ENCODE measurements at places on chromosomes 16 and 17.

- DNase-seq, result no peak
These were observed 144.7 kb upstream of the CHMP6 start for GRCh38 chr17:80846932-80847331.

GRCh38 chr16:58393138-58393504 lies 850 bp downstream of the GINS3 start:
- peak; percentile 22 for DNase-seq

DNA sequence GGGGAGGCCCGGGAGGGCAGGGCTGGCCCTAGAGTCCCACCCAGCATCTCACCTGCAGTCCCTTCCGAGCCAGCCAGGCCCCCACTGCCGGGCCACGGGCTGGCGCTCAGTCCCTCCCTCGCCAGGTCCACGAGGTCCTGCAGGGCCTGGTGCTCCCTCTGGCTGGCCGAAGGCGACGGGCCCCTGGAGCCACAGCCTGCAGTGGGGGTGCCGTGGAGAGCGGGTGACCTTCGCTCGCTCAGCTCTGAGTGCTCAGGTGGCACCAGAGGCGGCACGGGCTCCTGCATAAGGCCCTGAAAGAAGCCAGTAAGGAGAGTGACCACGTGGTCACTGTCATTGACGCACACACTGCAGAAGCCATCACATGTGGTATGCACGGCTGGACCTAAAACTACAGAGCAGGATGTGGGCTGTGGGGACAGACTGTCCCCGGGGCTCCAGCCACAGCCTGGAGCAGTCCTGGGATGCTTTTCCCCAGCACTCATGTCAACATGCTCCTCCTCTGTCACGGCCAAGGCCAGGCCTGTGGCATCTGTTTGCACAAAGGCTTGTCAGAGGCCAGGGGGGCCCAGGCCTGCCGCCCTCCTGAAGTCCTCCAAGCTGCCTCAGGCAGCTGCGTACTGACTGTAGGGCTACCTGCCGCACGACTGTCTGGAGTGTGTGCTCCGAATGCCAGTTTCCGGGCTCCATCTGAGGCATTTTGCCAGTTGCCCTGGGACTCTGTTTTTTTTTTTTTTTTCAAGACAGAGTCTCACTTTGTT lies 15.1 kb downstream of the SLX4 start:
- no peak for DNase-seq

- peak; percentile 49 for DNase-seq
These were observed 6.5 kb upstream of the DHX40 start for GRCh38 chr17:59558953-59559352.

DNA sequence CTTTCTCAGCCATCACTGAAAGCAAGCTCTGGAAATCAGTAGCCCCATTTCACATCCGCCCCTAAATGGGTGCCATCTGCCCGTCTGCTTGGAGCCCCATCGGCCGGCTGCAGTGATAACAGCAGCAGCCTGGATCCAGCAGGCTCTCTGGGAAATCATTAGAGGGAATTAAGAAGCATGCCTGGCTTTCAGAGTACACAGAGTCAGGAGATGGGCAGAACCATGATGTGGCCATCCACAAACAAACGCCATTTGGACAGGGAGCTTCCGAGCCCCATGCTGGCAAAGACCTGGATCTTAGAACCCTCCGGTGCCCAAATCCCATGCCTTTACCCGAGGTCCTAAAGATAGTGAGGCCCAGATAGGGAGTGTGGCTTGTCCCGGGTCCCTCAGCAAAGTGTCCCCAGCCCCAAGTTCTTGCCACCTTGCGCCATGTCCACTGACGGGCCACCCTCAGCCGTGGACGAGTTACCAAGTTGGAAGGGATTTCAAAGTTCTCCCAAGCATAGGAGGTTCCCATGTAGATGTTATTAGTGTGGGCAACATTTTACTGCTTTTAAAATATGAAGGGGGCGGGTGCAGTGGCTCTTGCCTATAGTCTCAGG lies 1.0 kb upstream of the LITAF start:
- DNase-seq, result no peak

GRCh38 chr17:45435481-45435880 lies 2.8 kb upstream of the ARHGAP27 start:
- DNase-seq, result no peak

GRCh38 chr16:58548378-58548777 lies 33.1 kb downstream of the SETD6 start:
- DNase-seq, result no peak

GRCh38 chr17:57781386-57782061 lies 36.4 kb upstream of the CCDC182 start:
- no peak for DNase-seq

Data from cardiac fibroblast (primary cell).